Memory B cell (primary cell): ENCODE measurements at places on chromosomes 13 and 19.
A peak's percentile ranks its signal among the peaks of the same experiment; 100 is the strongest.

DNA sequence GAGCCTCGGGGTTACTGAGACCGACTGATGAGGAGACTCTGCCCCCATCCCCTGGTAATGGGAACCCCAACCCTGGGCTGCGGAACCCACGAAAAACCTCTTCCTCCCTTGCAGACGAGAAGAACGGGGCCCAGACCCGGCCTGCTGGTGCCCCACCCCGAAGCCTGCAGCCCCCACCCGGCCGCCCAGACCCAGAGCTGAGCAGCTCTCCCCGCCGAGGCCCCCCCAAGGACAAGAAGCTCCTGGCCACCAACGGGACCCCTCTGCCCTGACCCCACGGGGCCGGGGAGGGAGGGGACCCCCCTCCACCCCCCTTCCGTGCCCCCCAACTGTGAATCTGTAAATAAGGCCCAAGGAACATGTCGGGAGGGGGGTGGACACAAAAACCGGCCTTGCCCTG lies 13.3 kb downstream of the TMEM150B start:
- no peak for DNase-seq

- no peak for DNase-seq
Observed at GRCh38 chr19:31372246-31372781, 23.1 kb upstream of the TSHZ3 start.

- no peak for DNase-seq
Observed at GRCh38 chr19:33812388-33813330, 16.0 kb downstream of the KCTD15 start.

- DNase-seq, result peak; percentile 67
Observed at GRCh38 chr19:40305403-40305802, 20.3 kb upstream of the AKT2 start.

DNA sequence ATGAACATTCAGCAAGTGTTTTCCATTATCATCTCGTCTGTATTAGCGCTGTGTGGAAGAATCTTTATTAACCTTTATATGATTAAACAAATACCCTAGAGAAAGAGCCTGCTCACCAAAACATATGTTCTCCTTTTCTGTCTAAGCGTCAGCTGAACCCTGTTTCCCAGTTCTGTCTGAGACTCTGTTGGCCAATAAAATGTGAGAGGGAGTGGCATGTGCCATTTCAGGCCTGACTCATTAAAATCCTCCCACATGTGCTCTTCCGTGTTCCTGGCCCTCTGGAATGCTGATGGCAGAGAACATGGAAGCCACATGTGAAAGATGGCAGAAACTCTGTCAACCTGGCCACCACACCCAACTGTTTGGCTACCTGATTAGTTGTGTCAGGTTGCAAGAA lies 181.9 kb upstream of the EDNRB start:
- no peak for DNase-seq

GRCh38 chr13:102402290-102402689 lies 442 bp upstream of the FGF14 start:
- DNase-seq, result no peak

- DNase-seq, result no peak
Observed at GRCh38 chr19:37964109-37964508, 57.1 kb downstream of the SIPA1L3 start.
